AG20443 (cell line): ENCODE measurements at places on chromosomes 5 and 9.

DNA sequence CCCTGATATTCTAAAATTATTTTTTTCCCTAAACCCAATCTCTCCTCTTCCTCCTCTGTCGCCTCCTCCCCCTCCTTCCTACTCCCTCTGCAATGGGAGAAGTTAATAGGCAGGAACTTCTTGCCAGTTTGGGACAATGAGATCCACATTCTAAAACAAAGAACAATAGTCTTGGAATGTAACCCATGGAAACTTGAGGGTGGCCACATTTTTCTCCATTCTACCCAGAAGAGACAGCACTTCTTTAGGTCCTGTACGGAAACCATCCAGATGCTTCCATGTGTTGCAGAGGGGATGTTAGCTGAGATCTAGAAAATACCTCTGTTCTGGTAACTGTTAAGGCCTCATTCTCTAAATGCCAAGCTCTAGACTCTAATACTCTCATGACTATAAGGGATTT, 10.0 kb downstream of the SPARC start:
- DNase-seq: no peak

DNA sequence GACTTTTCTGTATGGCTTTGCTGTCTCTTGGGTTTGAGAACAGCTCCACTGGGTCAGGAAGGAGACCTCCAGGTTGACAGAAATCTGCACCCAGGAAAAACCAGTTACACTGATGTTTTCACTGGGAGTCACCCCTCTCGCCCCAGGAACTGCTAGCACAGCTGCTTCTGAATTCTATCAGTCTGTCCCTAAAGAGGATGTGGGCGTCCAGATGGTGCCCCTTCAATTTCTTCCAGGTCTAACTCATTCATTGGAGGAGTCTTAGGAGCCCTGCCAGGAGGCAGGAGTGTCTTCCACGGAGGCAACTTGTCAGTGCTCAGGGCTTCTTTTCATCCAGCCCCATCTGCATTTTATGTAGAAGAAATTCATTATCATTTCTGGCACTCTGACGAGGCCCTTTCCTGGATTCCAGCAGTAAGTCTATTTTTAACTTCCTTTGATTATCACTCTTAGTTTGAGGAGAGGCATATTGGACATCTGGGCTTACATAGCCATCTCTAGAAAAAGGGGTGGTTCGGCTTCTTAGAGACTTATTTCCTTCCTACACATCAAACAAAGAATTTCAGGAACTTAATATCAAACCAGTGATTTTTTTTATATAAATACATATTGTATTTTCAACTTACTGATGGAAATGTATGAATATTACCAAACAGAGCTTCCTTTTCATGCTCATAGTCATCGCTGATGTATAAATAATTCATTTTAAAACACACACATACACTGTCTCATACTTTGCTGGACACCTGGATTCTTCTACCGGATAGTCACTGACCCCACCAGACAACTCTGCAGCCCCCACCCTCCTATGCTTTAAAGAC, 148.8 kb downstream of the IRX2 start:
- no peak for DNase-seq

DNA sequence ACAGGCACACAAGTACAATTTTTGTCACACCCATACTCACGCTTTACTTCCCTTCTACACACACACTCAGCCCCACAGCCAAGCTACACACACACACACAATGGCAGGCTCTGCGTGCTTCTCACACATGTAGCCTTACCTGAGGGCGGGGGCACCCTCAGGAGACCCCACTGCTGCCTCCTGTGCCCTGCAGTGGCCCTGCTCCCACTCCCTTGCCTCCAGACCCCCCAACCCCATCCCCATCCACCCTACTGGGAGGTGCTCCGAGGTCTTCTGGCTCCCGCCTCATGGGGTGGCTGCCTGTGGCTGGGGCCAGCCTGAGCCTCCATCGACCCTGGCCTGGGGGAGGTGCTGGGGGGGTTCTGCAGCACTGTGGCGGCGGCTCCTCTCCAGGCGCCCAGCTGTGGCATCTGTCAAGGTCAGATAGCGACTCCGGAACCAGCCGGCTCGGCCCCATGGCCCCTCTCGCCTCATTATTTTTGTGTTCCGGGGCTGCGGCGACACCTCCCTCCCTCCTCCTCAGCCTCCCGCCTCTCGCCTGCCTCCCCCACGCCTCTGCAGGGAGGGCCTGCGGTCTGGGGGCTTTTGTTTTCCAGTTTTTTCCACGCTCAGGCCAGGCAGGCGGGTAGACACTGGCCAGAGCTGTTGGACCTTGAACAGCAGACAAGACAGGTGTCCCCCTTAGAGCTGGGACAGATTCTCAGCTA, 21.7 kb downstream of the CXXC5 start:
- no peak for DNase-seq

GRCh38 chr9:135037521-135038250, 49.8 kb upstream of the OLFM1 start:
- DNase-seq: no peak

- no peak for DNase-seq
These were observed 189.5 kb downstream of the ADAMTS6 start for GRCh38 chr5:65292196-65292595.

DNA sequence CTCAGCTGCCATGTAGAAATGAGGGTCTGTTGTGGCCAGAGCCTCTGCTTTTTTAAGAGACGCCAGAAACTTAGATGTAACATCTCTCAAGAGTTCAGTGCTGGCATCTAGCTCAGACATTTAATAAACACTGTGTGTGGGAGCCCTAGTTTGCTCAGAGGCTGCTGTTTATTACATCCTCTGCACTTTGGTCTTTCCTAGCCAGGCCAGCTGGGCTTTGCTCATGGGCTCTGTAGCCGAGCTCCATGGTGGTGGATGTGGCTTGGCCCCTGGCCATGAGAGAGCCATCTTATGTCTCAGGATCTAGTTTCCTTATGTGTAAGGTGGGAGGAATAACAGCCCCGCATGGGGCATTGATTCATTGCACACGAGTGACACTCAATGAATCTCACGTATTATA, 30.0 kb downstream of the ARHGEF37 start:
- DNase-seq: peak; percentile 48
